ENCODE measurements at places on chromosomes 2 and 18.

- DNase-seq, result no peak
Observed at GRCh38 chr2:67854798-67855197, 208.0 kb downstream of the C1D start.

DNA sequence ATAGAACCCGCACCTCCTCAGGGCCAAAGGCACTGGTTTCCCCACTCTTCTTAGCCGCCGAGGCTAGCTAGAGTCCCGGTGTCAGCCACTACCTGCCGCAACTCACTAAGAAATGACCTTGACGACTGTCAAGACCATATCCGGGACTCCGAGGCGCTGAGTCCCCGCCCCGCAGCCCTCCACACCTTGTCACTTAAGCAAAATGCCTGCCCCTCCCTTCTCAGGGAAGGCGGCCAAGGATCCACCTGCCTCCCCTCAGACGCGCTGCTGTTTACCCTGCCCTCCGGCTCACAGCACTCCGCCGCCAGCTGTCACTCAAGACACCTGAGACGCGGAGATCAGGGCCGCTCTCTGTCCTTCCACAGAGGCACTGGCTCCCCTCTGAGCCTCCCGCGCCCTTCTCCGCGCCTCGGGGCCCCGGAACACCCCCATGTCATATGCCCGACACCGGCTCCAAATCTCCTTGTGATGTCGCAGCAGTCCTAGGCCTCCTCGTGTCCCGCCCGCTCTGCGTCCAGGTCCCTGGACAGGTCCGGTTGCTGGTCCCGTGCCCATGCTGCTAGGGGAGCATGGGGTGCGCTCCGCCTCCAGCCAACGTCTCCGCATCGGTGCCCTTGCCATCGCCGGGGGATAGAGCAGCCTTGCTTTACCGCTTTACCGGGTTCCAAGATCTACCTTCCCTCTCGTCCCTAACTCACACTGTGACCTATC is 32.5 kb upstream of the REG3G start:
- no peak for DNase-seq

- DNase-seq, result peak; percentile 12
Observed at GRCh38 chr2:170369894-170370293, 191.9 kb downstream of the MYO3B start.

DNA sequence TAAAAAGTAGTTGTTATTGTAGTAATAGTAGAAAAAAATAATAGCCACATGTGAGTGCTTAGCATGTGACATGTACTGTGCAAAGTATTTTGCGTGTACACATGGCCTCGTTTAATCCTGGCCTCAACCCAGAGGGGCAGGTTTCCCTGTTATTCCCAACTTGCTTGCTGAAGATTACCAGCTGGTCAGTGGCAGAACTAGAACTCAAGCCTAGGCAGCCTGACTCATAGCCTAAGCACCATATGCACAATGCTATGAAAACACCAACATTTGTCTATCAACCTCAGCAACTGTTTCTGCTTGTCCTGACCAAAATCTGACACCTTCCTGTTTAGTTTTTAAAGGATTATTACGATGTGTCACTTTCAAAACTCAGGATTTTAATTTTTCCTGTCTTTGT is 234.9 kb upstream of the SMAD7 start:
- DNase-seq, result no peak

DNA sequence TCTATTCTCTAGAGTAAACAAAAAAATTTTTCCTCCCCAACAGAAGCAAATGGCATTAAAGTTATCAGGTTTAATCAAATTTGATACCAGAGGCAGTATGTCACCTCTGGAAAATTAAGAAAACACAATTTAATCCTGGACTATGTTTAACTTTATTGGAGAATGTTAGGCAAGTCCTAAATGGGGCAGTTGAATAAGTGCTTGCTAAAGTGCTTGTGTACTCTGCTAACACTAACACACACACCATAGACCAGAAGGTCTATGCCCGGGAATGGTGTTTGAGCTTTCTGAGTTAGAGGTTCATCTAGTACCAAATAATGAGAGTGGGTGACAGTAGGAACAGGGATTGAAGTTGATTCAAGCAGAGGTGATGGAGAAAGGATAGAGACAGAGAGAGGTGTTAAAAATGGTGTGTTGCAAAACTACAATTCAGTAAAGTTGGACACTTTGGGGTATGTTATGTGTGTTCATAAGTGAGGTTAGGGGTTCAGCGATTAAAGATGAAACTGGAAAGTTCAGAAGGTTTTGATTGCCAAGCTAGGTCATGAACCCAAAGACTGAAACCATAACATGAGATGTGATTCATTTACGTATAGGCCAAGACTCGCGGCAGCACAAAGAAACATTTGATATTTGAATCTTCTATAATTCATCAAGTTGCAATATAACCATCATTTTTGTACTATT is 40.5 kb upstream of the PEX13 start:
- no peak for DNase-seq

DNA sequence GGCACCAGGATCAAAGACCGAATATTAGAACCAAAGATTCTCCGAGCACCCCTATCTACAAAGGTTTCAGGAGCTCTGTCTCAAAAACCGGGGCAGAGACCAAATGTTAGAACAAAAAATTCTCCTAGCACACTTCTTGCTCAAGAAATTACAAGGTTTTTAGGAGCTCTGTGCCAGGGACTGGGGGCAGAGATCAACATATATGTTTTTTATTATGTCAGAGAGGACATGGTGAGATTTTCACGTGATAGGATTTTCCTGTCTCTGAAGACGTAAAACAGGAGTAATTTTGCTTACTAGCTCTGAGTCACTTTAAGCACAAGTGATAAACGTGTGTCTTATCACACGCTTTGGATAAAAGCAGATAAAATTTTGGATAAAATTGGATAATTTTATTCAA is 34.8 kb upstream of the ODC1 start:
- DNase-seq, result no peak

- no peak for DNase-seq
Observed at GRCh38 chr18:48125724-48126123, 195.3 kb upstream of the SMAD2 start.

DNA sequence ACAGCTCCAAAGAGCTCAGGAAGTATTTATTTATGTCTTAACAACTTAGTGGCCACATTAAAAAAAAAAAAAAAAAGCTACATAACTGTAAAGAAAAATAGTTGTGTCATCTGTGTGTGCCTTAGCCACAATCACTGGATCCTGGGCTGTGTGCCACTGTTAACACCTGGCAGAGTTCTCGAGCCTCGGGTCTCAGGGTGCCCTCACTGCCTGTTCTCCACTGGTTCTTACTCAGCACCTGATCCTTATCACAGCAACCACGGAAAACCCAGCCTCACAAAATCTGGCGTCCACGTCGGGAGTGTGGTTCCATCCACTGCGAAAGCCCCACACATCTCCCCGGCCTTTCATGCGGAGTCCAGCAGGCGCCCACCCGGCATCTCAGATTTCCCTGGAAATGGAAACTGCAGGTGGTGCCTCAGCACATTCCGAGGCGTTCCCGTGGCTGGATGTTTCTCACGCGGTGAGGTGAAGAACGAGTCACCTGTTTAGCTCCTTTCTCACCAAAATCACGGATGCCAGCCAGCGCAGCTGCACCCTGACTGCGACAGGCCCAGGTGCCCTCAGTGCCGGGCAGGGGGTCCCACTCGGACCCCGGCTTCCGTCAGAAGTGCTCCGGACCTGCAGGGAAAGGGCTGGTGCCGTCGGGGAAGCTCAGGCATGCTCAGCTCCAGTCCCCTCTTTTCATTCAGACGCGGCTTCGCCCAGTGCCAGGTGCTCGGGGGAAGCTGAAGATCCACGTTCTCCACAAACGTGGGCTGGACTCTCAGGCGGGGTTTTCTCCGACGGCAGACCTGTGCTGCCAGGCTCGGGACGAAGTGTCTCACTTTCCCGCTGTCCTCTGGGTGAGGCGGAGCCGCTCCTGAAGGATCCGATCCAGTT is 198.7 kb upstream of the SALL3 start:
- DNase-seq, result no peak

DNA sequence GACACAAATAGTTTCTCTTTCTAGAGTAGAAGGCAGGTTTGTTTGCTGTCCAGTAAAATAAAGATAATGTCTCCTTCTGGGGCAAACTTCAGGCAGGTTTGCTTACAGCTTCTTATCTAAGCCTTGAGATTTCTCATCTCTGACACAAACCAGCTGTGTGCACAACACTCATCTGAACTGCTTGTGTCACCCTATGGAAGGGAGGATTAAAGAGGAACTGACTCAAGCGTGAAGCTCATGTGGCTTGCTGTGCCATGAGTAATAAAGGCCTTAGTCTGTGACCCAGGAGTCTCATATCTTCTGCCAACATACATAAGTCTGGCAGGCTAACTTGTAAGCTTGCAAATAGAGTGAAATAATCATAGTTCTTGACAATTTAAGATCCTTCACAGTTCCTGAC is 24.2 kb upstream of the CPO start:
- peak; percentile 76 for DNase-seq

DNA sequence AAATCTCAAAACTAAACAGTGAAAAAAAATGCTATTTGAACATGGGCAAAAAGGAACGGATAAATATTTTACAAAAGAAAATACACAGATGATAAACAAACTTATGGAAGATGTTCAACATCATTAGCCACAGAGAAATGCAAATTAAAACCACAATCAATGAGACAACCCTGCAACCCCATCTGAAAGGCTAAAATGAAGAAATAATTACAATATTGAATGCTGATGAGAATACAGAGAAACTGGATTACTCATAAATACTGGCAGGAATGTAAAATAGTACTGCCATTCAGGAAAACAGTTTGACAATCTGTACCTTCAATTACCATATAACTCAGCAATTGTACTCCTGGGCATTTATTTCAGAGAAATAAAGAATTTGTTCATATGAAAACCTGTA is 193.1 kb upstream of the UBE2E3 start:
- DNase-seq, result no peak

- DNase-seq, result no peak
Observed at GRCh38 chr2:241125626-241126025, 23.5 kb upstream of the MTERF4 start.

DNA sequence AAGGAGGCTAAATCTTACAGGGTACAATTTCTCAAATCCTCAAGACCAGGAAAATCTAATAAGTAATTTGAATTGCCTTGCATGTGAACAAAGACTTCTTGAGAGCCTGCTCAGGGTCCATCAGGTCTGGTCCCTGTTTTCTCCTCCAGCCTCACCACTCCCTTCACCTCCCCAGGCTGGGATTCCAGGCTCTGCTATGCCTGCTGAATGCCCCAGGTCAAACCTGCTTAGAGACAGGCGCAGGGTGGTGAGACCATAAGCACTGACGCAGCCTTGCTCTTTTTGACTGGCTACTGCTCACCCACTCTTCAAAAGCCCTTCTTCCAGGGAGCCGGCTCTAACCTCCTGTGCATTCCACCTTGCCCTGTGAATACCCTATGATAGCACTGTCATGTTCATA is 356.4 kb upstream of the ACVR2A start:
- no peak for DNase-seq

GRCh38 chr2:188984065-188984491 is 9.9 kb downstream of the COL3A1 start:
- peak; percentile 30 for DNase-seq

DNA sequence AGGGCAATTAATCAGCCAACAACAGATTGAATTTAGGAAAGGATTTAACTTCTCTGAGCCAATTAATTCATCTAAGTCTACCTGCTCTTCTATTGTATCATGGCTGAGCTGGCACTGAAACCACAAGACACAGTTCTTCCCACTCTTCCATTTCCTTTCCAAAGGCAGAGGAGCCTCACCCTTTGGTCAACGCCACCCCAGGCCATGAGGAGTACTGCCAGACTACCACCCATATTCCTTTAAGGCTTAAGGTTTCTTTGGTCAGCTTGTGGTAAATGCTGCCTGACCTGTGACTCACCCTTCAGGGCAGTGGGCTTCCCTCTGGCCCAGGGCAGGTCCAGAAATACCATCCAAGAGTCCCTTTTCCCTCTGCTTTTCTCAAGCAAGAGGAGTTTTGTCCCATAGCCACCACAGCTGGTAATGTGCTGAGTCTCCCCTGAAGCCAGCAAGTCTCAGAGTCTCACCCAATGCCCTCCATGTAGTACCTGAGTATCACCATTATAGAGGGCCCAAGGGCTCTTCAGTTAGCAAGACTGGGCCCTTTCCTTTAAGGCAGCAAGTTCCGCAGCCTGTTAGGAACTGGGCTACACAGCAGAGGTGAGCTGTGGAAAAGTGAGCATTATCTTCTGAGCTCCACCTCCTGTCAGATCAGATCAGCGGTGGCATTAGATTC is 900.5 kb upstream of the CRIM1 start:
- DNase-seq, result no peak

- no peak for DNase-seq
Observed at GRCh38 chr18:48161911-48162698, 231.6 kb upstream of the SMAD2 start.

DNA sequence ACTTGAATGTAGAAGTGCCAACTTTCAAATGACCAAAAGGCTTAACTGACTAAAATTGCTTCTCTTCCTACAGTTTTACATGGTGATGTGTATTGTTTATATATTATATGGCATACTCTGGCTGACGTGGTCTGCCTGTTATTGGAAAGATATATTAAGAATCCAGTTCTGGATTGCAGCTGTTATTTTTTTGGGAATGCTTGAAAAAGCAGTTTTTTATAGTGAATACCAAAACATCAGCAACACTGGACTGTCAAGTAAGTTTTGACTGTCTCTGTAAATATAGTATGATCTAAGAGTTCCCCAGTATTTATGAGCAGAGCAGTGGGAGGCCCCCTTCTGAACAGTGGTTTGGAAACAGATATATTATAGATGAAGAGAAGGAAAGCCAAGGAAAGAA is 26.2 kb downstream of the TMEM87B start:
- DNase-seq, result no peak

DNA sequence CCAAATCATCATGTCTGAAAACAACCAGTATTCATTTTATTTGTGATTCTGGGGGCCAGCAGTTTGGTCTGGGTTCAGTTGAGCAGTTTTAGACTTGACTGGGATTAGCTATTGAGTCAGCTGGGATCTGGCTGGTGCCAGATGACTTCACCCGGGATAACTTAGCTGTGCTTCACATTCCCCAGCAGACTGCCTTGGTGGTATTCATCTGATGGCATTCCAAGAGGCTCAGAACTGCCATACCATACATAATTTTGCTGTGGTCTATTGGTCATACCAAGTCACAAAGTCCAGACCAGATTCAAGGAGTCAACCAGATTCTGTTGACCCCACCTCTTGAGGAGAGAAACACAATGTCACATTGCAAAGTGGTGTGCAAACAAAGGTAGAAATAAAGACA is 7.8 kb upstream of the FSHR start:
- DNase-seq, result peak; percentile 32

GRCh38 chr2:150978053-150978452 is 283.6 kb downstream of the RBM43 start:
- no peak for DNase-seq
